Stimulated activated CD4-positive, alpha-beta T cell treated with anti-CD3 and anti-CD28 coated beads, Interleukin-15, amount 100 ng/mL, for 48 hours (primary cell): ENCODE measurements at places on chromosomes 16 and 17.

DNA sequence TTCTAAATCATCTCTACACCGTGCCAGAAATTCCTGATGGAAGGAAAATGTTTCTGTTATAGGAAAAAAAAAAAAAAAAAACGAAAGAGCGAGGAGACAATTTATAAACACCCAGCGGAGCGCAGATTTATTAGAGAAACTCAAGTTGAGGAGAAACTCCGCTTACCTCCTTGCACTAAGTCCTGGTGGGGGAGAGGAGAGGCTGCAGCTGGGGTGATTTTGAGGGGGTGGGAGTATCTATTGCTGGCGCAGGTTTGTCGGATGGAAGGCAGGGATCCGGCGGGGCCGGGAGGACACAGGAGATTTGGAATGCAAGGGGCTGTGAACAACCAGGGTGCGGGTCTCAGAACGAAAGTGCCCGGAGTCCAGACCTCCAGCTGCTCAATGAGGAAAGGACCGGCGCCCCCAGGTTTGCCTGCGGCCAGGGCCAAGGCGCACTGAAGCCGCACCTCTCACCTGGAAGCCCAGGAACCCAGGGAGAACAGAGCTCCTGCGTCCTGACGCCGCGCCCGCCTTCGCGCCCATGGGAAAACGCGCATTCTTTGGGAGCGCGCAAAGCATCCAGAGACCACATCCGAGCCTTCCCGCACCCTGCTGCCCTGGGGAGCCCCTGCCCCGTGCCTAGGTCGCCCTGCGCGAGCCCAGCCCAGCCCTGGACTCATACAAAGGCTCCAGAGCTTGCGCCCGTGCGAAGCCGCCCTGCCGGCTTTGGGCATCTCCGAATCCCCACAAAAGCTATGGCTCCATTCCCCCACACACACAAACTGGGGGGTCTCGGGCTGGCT is 2.6 kb upstream of the HOXB8 start:
- DNase-seq: no peak

DNA sequence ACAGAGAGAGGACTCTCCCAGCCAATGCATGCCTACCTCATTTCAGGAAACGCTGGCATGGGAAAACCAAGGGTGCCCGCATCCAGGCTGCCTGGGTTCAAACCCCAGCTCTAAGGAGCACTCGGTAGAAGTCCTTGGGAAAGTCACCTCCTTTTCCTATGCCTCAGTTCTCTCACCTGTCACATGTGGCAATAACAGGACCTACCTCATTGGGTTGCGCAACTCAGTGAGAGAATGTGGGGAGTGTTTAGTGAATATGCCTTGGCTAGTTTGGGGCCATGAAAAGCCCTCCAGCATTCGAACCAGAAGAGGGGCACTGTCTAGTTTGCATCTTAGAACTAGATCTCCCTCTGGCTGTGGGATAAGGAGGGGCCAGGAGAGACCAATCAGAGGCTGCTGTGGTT is 9.0 kb upstream of the NXPH3 start:
- no peak for DNase-seq

- no peak for DNase-seq
Measured at GRCh38 chr17:8210761-8211458, 535 bp upstream of the AURKB start.

DNA sequence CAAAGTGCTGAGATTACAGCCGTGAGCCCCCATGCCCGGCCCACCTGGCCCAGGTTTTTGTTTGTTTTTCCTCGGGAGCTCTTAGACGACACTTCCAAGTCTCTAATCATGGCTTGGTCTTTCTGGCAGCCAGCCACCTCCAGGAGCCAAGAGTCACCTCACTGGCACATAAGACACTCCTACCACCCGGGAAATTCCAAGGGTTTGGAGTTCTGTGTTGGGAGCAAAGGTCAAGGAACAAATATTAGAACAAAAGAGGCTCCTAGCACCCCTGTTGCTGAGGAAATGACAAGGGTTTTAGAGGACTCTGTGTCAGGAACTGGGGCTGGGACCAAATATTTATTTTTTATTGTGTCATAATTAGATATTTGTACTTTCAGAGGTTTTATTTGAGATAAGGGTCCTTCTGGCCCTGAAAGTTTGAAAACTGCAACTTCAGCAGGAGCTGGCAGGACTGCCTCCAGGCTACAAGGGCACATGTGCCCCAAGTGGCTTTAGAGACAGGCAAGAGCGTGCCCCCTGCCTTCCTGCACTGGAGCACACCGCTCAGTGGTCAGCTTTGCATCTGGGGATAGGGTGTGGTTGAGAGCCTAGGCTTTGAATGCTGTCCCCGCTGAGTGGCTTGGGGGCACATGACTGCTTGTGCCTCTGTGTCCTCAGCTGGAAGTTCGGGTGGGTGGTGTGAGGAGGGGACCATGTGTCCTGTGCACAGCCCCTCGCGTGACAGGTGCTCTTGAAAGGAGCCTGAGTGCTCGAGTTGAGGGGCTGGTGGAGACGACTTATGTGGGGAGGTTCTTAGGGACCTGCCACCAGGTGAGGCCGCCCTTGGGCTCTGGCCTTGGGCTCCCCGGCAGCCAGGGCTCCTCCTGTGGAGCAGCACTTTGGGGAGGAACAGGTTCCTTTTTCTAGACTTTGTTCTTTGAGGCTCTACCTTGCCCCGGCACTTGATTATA is 29.7 kb downstream of the MGRN1 start:
- no peak for DNase-seq

GRCh38 chr17:17463821-17464220 is 13.0 kb upstream of the MED9 start:
- no peak for DNase-seq

GRCh38 chr16:11006656-11007055 is 62.3 kb downstream of the CLEC16A start:
- DNase-seq: no peak

DNA sequence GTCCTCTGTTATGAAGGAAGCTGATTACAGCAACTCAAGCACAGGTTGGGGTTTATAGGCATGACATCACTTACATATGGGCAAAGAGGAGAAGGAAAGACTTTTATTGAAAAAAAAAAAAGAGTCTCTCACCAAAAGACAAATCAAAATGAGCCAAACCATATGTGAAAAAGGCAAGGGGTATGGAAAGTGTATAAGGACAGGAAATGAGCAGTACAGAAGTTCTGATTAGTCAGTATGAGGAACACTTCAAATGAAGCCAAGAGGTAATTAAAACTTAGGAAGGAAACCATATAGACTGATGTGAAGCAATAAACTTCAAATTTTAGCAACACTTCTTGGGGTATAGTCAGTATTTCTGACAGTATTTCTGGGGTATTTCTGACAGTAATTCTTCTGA is 1372.6 kb downstream of the CDH11 start:
- no peak for DNase-seq

DNA sequence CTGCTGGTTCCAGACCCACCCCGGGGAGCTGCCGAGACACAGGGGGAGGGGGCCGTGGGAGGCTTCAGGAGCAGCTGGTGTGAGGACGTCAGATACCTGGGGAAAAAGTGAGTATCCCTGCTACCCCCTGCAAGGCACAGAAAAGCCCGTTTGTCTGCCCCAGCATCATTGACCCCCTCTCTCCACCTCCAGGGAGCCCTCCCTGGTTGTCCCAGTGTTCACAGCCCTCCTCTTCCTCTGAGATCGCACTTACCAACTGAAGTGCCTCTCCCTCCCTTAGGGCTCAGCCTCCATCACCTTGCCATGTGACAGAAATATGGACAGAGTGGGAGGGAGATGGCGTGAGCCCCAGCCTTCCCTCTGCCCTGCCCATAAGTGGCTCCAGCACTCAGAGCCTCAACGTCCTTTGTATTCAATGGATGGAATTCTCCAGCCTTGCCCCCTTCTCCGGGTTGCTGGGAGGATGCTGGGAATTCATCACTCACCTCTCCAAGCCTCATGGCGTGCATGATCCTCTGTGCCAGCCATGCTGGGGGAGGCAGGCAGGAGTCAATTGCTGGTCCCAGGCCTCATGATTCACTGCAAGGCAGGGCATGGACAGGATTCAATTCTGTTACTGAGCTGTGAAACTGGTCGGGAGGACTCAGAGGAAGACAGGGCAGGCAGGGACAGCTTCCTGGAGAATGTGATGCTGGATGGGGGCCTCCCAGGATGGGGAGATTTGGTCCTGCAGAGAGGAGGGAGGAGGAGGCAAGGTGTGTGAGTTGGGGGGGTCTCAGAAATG is 14.6 kb downstream of the SPNS3 start:
- DNase-seq: no peak
